ENCODE measurements at places on chromosomes 2 and 18.

DNA sequence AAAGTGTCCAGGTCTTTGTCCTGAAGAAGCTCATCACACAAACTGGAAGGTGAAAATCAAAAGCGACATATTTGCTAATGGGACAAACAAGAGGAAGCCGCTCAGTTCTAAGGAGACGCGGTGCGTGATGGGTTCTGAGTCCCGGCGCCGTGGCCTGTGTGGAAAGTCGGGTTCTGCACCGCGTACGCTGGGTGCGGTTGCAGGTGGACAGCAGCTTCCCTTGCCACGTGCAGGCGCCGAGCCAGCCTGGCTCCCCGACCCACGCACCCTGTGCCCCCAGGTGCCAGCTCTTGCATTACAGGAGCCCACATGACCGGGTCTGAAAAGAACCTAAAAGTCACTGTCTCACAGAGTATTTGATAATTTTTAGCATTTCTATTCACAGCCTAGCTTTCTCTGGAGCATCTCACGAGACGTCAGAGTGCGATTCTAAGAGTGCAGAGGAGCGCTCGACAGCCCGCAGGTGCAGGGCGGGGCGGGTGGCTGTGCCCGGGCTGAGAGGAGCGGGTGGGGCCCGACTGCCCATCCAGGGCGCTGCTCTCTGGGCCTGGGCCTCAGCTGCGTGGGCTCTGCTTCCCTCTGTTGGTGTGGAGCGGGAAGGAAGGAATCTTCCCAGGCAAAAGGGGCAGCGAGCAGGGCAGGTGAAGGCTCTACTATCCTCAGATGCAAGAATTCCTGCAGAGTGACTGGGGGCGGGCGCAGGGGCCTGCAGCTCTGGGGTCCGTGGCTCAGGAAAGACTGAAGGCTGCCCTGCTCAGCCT is 39.4 kb downstream of the MYT1L start:
- DNase-seq = peak; percentile 46

- DNase-seq = no peak
Observed at GRCh38 chr2:231708773-231709635, 679 bp downstream of the PTMA start.

DNA sequence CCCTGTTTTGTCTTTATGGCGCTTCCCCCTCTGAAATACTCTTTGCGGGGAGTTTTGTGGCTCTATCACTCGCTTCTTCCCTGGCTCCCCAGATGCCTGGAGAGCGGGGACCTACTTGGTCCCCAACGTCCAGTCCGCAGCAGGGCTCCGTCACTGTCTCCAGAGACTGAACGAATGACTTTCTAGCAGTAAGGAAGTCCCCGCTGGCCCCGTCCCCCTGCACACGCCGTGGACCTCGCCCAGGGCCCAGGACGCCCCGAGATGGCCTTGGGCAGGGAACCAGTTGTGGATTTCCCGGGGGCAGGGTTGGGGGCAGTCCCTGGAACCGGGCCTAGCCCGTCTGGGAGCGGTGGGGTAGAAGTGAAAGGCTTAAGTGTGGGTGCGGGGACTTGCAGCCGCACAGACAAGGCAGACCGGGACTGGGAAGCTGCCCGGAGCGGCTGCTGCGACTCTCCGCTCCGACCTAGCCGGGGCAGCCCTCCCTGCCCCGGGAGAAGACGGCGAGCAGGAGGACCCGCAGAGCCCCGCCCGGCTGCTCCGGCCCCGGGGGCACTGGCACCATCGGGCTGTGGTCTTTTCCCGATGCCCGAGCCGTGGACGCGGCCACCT is 821 bp upstream of the EPHA4 start:
- DNase-seq = peak; percentile 59

- no peak for DNase-seq
Observed at GRCh38 chr2:209238765-209239584, 184.9 kb upstream of the MAP2 start.

GRCh38 chr2:152762202-152762601 is 43.8 kb downstream of the ARL6IP6 start:
- DNase-seq = no peak

DNA sequence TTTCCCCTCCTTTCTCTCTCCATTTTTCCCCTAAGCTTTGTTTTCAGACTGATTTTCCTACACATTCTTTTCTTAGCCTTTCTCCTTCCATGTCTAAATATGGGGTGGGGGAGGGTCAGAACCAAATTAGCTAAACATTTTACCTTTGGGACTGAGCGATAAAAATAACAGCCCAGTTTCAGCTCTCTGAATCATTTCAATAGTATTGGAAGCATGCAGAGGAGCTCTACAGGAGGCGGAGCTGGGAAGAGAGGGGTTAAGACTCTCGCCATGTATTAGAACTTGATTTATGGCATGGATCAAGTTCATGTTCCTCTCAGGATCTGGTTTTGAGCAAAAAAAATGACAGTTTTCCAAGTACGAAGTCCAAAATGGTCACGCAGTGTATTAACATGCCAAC is 109.1 kb downstream of the CPO start:
- no peak for DNase-seq

GRCh38 chr2:142100970-142101369 is 29.8 kb downstream of the LRP1B start:
- no peak for DNase-seq

GRCh38 chr2:217899231-217900009 is 103.4 kb downstream of the TNS1 start:
- DNase-seq = no peak

GRCh38 chr2:119574108-119574815 is 30.0 kb downstream of the CFAP221 start:
- DNase-seq = no peak

DNA sequence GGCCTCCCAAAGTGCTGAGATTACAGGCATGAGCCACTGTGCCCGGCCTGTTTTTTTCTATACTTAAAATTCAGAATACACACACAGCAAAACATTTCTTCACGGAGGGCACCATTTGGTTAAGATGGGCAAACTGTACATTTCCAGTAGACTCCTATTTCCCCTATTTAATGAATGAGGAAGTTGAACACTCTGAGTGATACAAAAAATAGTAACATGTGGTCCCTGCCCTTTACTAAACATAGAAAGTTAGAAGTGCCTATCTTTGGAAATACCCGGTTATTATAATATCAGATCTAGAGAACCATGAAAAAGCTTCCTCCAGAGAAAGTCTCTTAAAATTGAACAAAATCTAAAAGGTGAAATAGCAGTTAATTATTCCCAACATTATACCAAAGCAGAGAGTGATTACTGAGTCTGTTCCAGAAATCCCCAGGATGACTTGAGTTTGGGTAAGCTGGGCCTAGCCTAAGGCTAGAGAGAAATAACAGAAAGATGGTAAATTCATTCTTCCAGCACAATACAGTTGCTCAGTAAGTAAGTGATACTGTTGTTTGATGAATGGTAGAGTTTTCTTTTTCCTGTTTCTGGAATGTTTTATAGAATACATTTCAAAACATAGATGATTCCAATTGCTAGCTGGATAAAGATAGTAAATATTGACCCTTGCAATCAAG is 23.3 kb upstream of the RMC1 start:
- DNase-seq = no peak

GRCh38 chr2:238120463-238121298 is 17.8 kb upstream of the KLHL30 start:
- no peak for DNase-seq

DNA sequence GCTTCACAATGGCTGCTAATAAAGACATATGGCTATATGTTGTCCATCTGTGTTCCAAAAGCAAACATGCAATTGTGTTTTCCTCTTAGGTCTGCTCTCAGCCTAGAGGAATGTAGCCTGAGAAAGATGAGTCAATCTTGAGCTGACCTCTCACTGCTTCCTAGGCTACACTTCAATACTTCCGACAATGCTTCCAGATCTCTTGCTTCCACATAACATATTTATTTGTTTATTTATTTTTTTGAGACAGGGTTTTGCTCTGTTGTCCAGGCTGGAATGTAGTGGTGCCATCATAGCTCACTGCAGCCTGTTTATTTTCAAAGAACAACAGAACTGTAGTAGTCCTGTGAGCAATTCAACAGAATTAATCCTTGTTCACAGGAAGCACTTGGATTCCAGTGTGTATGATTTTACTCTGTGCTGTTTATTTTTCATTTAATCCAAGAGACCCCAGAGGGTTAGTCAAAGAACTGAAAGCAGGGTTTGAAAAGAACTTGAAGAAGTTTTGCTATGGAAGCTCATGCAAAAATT is 437.9 kb downstream of the TXNL1 start:
- DNase-seq = no peak

DNA sequence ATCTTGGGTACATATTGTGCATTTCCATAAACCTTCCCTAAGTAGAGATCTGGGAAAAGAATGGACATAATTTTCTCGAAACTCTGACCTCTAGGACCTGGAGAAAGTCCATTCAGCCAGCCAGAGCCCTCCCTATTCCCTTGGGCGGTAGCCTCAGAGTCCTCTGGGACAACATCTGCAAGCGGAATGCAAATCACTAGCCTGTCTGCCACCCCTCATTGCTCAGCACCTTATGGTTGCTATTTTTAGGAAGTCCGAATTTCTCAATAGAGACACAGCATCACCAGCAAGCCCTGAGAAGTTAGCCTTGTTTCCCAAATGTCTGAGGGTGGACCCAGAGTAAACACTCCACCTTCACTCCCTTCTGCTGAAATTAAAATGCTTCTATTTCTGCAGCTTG is 17.6 kb upstream of the CD28 start:
- peak; percentile 40 for DNase-seq

DNA sequence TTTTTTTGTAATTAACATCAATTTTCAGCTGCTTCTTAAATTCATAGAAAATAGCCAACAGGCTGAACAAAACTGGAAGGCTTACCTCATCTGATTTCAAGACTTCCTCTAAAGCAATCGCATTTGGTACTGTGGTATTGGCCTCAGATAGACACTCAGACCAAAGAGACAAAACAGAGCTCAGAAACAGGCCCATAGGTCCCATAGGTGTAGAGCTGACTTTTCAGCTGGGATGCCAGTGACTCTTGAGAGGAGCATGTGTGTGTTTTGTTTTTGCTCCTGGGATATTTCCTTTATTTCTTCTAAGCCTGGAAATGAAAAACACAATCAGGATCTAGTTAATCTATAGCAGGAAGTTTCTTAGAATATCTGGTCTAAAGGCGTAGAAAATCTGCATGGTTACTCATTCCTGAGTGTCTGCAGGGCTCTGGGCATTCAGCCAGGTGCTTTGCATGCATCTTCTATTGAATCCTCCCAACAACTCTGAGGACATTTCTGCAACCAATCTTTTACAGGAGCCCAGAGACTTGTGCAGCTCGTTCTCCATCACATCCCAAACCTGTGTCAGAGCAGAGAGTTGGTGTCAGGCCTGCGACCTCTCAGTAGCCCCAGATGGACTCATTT is 190.8 kb downstream of the RTP5 start:
- DNase-seq = no peak

DNA sequence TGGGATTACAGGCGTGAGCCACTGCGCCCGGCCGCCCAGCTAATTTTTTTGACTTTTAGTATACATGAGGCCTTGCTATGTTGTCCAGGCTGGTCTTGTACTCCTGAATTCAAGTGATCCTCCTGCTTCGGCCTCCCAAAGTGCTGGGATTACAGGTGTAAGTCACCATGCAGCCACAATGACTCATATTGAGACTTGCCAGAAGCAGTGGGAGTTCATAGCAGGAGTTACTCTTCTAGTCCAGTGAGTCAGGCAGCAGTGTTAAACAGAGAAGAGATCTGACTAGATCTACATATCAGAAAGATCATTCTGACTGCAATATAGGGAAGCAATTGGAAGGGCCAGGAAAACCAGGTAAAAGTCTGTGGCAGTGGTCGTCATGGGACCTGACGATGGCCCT is 1.5 kb upstream of the FLACC1 start:
- no peak for DNase-seq

GRCh38 chr2:240436683-240437550 is 1.5 kb downstream of the GPC1 start:
- peak; percentile 30 for DNase-seq

DNA sequence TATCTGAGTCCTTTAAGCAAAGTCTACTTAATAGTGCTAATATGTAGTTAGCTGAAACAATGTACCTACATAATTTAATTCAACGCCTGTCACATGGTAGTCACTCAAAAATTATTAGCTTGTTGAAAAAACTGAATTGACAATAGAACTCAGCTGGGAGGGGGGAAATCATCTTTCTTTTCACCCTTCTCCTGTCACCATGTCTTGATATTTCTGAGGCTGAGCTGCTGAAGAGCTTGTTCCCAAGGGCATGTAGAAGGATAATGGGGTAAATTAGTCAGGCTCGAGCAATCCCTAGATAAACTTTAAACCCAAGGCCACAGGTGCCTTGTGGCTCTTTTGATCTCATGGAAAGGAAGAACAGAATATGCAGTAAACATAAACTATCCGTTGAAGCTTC is 339.6 kb upstream of the LRATD1 start:
- no peak for DNase-seq

- DNase-seq = no peak
Observed at GRCh38 chr18:62877411-62878221, 162.3 kb downstream of the PHLPP1 start.

GRCh38 chr18:32040936-32041335 is 22.3 kb downstream of the RNF125 start:
- DNase-seq = no peak

DNA sequence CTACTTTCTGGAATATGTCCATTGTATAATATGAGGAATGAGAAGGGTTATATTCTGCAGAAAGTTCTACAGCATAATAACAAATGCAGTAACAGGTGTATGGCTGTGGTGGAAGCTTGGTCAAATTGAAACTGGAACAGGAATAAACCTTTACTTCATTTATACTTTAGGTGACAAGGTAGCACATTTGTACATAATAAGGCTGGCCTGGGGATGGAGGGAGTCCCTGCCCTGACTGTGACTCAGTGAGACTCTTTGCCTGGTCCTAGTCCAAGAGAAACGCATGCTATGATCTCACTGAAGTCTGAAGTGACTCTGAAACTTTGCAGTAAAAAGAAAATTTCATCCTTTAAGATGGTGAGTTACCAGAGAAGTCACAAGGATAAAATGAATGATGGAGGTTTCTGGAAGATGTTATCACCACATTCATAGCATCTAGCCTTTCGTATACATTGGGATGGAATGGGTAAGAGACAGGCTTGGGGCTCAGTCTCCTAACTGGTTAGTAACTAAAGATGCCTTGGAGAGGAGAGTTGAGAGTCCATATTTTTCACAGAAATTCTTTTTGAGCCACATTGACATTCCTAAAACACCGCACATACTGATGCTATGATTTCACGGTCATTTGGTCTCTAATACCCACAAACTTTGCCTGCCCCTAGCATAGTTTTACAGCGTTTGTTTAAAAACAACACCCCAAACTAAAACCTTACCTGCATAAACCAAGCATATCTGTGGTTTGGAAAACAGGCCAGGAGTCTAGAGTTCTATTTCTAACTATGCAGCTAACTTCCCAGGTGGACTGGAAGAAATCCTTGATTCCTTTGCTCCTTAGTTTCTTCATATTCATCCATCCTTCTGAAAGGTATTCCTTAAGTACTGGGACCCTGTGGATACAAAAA is 42.4 kb upstream of the NABP1 start:
- DNase-seq = no peak

GRCh38 chr2:100125626-100126025 is 16.8 kb downstream of the AFF3 start:
- DNase-seq = no peak

- no peak for DNase-seq
Observed at GRCh38 chr18:8153887-8154583, 455.2 kb upstream of the RAB12 start.

DNA sequence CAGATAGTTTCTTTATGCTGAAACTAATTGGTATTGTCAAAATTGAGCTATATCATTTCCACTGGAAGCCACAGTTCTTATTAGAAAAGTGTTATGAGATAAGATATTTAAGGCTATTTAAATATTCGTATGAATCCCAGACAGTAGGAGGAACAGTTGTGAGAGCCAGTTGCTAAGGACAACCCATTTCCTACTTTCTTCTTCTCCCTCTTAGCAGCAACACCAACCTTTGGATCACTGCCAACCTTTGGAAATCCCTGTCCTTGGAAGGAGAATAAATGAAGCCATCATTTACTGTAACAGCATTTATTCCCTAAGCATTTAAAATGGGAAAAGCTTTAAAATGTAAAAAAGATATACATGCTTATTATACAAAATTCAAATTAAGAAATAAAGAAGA is 85.8 kb downstream of the PLCL1 start:
- DNase-seq = no peak
